HEK293T (cell line): ENCODE measurements at places on chromosomes 6 and 20.

DNA sequence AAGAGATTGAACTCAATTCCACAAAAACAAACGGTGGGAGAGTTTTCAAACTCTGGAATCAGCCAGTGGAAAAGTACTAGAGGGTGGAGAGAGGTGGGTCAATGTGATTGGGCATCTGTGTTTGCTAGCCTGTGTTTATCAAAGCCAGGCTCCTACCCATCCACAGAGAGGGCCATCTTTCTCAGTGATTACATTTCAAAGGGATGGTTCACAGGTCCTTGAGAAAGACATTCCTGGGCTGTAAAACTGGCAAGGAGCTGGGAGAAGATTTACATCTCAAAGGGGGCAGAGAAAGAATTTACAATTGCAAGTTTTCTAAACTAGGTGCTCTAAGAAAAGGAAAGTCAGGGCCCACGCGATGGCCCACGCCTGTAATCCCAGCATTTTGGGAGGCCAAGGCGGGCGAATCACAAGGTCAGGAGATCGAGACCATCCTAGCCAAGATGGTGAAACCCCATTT, 146.8 kb upstream of the UST start:
- DNase-seq, result no peak

- no peak for DNase-seq
Observed at GRCh38 chr6:75345413-75345812, 60.8 kb upstream of the TMEM30A start.

DNA sequence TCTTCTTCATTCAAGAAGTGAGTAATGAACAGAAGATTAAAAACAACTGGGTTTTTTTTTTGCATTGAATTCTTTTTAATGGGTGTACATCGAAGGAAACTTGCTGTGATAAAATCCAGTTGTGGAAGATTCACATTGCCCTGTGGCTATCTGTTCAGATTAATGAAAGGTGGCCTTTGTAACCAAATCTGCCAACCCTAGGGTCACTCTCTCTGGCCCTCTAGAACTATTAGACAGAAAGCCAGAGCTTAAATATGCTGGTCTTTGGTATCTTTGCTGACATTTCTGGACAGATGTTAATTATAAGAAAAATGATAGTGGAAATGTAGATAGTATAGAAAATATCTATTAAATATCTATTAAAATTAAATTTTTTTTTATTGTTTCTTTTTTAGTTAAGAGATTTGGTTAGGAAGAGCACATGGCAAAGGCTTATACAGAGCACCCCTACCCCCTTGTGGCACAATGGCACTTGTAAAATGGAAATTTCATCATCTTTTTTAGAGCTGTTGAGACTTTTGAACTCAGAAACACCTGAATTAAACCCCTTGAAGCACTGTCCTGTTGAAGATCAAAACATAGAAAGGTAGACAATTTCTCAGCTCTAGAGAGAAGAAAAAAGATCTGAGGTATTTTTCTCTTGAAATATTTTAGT, 572.5 kb downstream of the PKHD1 start:
- no peak for DNase-seq

GRCh38 chr6:141307309-141307998, 825.3 kb upstream of the GJE1 start:
- no peak for DNase-seq

DNA sequence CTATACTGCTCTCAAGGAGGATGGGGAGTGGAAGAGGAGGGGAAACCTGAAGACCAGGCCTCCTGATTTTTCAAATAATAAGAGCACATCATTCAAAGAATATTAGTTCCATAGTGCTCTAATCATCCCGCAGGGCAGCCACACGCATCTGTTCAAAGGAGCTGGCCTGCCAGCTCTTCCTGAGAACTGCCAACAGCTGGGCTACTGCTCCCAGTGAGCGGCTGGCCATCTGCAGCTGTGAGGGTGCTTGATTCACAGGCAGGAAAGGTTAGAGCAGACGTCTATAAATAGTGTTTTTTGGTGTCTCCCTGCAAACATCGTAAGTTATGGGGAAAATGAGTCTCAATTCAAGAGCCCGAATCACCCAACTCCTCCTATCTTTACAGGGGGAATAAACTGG, 17.3 kb downstream of the NSFL1C start:
- no peak for DNase-seq

DNA sequence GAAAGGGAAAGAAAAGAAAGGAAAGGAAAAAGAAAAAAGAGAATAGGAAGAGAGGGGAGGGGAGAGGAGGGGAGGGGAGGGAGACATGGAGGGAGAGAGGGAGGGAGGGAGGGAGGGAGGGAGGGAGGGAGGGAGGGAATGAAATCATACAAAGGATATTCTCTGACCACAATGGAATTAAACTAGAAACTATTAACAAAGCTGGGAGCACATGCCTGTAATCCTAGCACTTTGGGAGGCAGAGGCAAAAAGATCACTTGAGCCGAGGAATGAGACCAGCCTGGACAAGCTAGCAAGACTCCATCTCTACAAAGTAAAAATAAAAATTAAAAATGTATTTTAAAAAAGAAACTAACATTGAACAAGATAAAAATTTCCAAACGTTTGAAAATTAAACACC, 62.8 kb downstream of the ILRUN start:
- DNase-seq, result no peak

DNA sequence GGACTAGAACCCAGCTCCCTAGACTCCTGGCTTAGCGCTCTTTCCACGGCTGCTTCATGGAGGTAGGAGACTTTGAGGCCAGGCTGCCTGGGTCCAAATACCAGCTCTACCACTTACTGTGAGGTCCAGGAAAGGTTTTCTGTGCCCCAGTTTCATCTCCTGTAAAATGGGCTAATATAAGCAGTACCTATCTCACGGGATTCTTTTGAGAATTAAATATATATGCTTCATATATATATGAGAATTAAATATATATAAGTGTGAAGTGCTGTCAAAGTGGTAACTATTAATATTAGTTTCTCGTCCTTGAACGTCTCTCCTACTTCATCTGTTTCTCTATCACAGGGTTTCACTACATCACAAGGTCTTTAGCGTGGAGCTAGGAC, 10.2 kb upstream of the LY6G5C start:
- no peak for DNase-seq

DNA sequence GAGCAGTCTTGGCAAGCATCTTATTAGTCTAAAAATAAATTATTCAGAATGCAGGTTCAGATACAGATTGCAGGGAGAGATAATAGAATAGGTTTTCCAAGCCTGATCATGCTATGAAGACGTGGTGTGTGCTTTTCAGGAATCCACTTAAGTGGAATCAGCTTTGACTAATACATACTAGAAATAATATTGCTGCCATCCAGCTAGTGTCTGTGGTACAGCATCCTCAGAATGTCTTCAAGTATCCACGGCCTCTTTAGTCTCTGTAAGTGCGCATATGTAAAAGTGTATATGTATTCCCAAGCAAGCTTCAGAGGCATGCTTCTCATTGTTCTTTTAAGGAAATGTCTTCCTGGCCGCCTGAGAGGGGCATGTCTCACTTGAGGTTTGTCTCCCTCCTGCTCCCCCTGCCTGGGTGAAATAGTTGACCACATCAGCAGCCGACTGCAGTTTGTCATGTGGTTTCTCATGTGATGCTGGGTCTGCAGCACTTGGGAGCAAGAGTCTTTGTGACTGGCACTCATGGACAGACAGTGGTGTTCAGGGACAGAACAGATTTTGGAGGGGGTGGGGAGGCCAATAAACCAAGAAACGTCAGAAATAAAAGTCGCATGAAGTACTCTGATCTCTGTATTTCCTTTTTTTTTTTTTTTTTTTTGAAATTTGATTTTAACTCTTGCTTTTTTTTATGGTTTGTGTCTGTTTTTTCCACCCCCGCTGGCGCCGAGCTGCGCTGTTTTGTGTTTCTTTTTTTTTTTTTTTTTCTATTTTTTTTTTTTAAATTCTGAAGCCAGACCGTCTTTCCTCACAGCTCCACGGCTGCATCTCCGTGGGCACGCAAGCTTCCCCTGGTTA, 150.8 kb downstream of the PRL start:
- peak; percentile 11 for DNase-seq

DNA sequence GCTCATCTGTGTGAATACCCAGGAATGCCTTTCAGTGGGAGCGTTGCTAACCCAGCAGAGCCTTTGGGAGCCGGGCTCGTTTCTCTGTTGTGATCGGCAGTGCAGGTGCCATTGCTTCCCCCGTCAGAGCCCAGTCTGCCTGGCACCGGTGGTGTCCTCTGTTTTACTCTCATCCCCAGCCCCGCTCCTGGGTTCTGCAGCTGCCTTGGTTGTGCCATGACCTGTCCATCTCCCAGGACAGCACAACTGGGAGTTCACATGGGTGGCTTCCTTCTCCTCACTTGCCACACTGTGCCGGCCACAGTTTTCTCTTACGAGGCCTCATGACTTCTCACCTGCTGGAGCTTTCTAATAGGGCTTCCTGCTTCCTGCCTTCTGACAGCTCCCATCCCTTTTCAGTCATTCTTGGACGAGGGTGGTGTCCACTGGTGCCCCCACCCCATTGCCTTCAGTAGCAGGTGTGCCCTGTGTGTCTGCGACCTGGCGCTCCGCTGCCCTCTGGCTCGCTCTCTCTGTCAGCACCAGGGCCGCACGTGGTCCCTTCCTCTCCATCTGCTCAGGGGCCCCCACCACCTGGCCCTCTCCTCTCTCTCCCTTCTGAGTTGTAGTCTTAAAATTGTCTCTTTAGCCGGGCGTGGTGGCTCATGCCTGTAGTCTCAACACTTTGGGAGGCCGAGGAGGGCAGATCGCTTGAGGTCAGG, 110.9 kb downstream of the RPP40 start:
- DNase-seq, result no peak

- DNase-seq, result peak; percentile 87
Observed at GRCh38 chr6:28281288-28282064, at the start of gene PGBD1. TSS of gene PGBD1 (plus strand) at chr6:28281572. CDS start at chr6:28283814, 2,242 bp downstream.

- no peak for DNase-seq
Observed at GRCh38 chr20:51022227-51022802, 592 bp downstream of the KCNG1 start.

DNA sequence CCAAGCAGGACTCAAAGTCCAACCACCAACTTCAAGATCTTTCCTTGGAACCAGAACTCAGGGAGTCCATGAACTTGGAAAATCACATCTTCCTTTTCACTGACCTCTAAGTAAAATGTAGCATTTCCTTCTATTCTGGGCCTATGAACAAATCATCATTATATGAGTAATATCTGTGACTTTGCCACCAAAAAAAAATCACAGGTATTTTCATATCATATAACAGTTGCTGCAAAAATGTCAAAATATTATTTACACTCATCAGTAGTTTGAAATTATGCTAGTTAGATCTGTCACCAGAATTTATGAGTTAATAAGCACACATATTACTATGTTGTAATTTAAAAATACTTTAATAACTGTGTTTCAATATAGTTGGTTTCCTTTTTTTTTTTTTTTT, 27.3 kb upstream of the TLDC2 start:
- no peak for DNase-seq

DNA sequence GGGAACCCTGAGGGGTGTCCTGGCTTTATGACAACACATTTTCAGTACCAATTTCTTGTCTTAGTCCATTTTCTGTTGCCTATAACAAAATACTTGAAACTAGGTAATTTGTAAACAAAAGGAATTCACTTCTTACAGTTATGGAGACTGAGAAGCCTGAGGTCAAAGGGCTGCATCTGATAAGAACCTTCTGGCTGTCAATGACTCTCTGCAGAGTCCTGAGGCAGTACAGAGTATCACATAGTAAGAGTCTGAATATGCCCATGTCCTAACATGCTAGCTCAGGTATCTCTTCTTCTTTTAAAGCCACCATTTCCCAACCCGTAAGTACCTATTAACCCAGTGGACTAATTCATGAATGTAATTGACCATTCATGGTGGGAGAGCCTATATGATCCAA, 1458.6 kb upstream of the EYS start:
- no peak for DNase-seq

DNA sequence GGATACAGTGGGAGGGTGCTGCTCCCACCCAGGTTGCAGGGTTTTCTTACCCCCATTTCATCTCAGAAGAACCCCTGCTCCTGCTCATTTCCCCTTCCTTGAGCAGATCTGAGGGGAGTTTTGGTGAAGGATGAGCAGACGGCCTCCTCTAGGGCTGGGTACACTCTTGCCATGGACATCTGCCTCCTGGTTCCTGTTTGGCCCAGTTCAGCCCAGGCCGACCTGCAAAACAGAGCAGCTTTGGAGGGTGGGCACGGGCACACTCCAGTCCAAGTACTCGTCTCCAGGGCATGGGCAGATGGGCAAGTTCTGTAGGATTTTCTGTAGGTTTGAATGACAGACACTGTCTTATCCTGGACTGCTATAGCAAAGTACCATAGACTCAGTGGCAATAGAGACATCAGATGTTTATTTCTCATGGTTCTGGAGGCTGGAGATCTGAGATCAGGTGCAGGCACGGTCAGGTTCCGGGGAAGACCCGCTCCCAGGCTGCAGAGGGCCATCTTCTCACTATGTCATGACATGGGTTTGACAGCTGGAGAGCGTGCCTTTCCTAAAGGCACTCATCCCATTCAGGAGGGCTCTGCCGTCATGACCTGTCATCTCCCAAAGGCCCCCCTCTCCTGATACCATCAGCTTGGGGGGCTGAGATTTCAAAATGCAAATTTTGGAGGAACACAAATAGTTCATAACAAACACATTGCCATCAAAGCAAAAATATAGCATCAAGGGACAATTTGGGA, 6.2 kb downstream of the NPBWR2 start:
- DNase-seq, result no peak

GRCh38 chr20:37943501-37944455, 40.9 kb downstream of the VSTM2L start:
- DNase-seq, result no peak

- DNase-seq, result no peak
Observed at GRCh38 chr20:21391185-21391971, 5.9 kb downstream of the NKX2-4 start.
